NCI-H446 treated with DMSO at 0.1 percent for 48 hours (cell line): ENCODE measurements at places on chromosomes 7 and 10.
A peak's percentile ranks its signal among the peaks of the same experiment; 100 is the strongest.

DNA sequence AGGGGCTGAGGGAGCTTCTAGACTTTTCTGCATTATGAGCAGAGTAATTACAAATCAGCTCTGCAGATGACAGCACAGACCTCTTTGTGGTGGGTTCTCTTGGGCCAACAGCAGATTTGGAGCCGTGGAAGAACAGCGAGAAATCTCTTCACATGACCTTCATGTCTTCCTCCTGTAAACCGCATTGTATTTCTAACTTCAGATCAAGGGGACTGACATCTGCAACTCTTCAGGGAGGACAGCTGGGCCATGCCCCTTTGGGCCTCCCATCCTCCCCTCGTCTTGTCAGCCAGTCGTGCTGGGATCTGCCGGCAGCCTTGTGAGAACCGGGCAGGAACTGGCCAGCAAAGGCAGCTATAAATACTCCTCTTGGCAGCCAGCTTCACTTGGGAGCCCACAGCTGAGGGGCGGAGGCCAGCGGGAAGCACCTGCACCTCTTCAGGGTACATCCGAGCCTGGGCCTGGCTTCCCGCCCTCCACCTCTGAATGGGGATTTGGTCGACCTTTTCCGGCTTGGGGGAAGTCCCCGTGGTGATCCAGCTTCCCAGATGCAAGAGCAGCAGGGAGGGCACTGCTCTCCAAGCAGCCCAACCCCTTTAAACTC is 54.7 kb downstream of the STEAP1B start:
- peak; percentile 37 for DNase-seq

DNA sequence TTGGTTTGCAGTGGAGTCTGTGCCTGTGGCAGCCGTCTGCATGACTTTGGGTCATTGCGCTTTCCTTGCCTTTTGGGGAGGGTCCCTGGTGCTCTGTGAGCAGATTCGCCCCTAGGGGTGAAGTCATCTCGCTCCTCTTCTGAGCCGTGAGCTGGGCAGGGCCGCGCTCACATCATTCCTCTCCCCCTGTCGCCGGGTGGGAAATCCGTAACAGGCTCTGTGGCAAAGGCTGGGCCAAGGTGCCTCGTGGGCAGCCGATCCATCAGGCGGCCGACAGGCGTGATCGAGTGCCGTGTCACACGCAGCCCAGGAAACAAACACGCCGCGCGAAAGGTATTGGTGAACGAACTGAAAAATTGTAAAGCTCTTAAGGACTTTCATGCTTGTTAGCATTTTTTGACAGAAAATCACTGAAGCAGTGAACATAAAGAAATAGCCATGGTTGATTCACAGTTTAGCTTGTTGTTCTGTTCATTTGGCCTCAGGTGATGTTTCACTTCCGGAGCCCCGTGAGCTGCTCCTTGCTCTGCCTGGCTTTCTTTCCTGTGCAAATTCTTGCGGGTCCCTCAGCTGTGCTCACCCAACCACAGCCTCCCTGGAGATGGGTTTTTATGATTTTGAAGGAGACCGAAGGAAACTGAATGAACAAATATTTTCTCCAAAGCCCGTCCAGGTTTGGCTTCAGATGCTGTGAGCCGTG is 122.1 kb downstream of the NKX6-2 start:
- DNase-seq = no peak

- DNase-seq = no peak
Measured at GRCh38 chr7:123864012-123864411, 19.0 kb downstream of the HYAL4 start.

DNA sequence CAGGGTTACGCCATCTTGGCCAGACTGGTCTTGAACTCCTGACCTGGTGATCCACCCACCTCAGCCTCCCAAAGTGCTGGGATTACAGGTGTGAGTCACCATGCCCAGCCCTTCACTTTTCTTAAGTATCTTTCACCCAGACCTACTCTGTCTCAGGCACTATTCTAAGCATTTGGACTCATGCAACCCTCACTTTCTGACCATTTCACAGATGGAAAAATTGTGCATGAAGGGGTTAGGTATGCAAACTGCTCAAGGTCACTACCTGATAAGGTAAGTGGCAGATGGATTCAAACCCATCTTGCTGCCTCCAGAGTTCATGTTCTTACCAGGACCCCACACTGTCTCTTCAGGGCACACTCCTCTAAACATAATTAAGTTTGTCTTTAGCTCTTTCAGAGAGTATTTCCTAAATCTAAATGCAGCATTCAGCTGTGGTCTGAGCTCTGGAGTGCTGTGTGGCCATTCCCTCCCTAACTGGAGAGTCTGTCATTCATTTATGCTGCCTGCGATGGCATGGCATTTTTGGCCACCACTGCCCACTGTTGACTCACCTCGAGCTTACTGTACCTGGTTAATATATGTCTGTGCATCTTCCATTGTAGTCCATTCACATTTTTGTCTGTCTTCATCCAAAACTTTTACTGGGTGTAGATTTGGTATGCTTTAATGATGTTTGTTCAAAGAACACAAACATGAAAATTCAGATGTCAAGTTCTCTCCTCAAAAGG is 88.4 kb downstream of the CCDC71L start:
- no peak for DNase-seq

GRCh38 chr7:148058753-148059152 is 531.8 kb upstream of the C7orf33 start:
- no peak for DNase-seq

GRCh38 chr7:2512179-2512661 is 7.4 kb upstream of the LFNG start:
- no peak for DNase-seq

GRCh38 chr7:128057909-128058308 is 26.7 kb upstream of the LRRC4 start:
- DNase-seq = no peak

DNA sequence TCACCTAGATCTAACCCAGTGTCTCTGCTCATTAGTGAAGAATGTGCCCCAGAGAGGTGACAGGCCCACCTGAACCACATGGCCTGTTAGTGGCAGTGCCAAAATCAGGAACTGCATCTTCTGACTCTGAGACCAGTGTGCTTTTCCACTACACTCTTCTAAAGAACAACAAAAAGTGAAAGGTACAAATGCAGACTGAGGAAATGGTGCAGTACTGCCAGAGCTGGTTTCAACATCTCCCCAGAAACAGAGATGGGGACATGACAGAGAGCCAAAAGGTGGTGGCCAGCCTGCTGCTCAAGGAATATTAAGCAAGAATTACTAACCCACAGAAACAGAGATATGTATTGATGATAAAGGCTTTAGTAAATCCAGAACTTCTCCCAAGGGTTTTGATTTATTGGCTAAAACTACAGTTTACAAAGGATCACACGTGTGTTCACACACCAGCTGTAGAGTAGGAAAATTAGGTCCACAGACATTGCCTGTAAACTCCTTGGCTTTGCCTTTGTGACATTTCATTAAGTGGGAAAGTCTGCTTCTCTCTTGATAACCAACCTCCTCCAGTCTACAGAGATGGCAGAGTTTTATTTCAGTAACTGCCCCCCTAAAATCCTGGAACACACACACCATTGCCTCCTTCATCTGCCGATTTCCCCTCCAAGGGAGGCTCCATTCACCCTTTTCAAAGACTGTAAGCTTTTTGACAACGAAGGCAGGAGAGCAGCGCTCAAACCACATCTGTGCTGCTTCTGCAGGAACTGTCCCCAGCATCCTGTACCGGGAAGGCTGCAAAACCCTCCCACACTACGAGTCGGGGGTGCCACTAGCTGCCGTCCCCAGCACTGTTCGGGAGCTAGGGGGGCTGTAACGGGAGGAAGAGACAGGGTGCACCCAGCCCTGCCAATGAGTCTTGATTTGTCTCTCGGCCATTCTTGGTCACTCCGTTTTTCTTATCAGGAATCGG is 29.8 kb downstream of the GSDME start:
- DNase-seq = no peak

GRCh38 chr7:109522585-109522984 is 952.9 kb downstream of the DNAJB9 start:
- no peak for DNase-seq

- no peak for DNase-seq
Measured at GRCh38 chr10:94219829-94220228, 142.9 kb downstream of the NOC3L start.

- no peak for DNase-seq
Measured at GRCh38 chr7:98116656-98117461, 10.2 kb downstream of the LMTK2 start.

DNA sequence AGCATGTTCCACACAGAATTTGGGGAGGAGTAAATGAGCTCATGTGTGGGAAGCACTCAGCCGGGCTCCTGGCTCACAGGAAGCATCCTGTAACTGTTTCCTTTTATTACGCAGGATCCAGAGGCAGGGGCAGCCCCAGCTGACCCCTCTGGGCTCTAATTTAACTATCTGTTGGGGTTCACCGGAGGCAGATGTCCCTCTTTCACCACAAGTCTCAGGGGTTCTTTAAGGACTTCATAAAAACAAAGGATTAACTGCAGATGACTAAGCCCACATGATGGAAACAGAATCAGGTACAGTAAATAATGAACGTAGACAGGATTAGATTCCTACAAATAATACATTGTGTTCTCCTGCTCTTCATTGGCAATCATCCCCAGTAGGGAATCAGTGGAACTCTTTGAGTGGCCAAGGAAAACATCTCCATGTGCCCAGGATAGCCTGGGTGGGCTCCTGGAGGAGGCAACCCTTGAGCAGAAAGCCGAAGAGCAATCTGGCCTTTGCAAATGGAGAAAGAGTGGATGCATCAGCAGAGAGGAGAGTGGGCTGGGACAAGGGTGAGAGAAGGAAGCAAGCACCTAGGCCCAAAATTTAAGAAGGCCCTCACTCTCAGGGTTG is 24.6 kb downstream of the TBXAS1 start:
- DNase-seq = no peak

DNA sequence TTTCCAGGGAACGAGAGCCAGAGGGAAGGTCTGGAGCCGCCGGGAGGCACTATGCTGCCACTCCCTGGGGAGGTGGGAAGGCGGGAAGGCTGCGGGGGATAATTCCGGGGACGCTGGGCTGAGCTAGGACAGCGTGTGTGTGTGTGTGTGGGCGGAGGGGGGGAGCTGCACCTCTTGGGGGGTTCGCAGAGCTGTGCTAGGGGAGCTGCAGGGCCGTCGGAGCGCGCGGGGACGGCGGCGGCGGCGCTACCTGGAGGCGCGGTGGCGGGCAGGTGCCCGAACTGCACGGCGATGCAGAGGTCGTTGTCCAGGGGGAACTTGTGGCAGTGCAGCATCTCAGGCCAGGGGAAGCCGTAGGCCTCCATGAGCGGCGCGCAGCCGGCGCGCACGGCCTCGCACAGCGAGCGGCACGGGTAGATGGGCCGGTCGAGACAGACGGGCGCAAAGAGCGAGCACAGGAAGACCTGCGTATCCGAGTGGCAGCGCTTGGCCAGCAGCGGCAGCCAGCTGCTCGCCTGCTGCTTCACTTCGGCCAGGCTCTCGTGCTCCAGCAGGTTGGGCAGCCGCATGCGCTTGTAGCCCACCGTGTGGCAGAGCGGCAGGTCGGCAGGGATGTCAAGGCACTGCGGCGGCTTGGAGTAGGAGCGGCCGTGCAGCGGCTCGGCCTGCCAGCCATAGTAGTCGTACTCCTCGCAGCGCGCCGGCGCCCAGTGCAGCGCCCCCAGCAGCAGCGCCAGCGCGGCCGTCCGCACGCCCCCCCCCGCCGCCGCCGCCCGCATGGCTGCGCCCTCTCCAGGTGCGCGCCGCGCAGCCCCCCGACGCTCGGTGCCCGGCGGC is 526 bp downstream of the SFRP5 start:
- no peak for DNase-seq

- DNase-seq = peak; percentile 57
Measured at GRCh38 chr10:44818041-44818649, 93.0 kb upstream of the TMEM72 start.

DNA sequence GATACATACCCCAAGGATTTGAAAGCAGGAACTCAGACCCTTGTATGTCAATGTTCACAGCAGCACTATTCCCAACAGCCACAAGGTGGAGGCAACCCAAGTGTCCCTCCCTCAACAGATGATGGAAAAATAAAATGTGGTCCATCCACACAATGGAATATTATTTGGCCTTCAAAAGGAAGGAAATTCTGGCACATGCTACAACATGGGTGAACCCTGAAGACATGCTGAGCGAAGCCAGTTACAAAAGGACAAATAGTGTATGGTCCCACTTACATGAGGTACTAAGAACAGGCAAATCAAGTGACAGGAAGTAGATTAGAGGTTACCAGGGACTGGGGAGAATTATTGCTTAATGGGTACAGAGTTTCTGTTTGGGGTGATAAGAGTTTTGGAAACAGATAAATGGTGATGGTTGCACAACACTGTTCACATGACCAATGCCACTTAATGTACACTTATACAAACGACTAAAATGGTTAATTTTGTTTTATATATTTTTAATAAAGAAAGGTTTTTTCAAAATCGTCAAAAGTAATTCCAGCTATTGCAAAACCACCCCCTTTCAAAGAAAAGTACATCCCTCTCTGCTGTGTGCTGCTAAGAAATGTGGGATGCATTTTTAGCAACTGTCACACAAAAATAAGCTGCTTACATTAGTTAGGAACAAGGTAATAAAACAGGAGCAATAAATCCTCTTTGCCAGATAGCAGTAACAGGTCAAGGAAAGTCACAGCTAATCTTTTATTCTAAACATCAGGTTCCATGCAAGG is 85.7 kb downstream of the GRB10 start:
- DNase-seq = no peak
